T-helper 1 cell treated with Interleukin-12 subunit alpha and Interleukin-12 subunit beta and Interleukin-4 antibody, amounts not matched to agents 30 ng/mL and 1 ng/mL, for 36 hours (primary cell): ENCODE measurements at places on chromosomes 16 and 17. TPM values are rescaled to one million over a fixed set of nuclear protein-coding genes. Genes with fewer than 3 reads are reported as not detected.

Gene GGT6
- total RNA-seq = not detected in 2 replicates

Gene NAT9
- 37.4 and 40.9 TPM in 2 replicates for total RNA-seq

Gene PRSS21
- 5.0 and 6.5 TPM in 2 replicates for total RNA-seq

Gene ADAP2
- 0.59 and 1.2 TPM in 2 replicates for total RNA-seq

Gene KRT33B
- total RNA-seq = not detected in 2 replicates

Gene ARHGAP27
- 85.4 and 88.9 TPM in 2 replicates for total RNA-seq

Gene SLC12A3
- total RNA-seq = not detected in 2 replicates

Gene G6PC1
- not detected in 2 replicates for total RNA-seq

Gene KRT33A
- total RNA-seq = not detected in 2 replicates

Gene BEAN1
- 0.10 TPM in 1 of 2 replicates, not detected in the other for total RNA-seq

Gene KCNH6
- total RNA-seq = not detected in 2 replicates
